ENCODE measurements at places on chromosomes 1 and 21.

DNA sequence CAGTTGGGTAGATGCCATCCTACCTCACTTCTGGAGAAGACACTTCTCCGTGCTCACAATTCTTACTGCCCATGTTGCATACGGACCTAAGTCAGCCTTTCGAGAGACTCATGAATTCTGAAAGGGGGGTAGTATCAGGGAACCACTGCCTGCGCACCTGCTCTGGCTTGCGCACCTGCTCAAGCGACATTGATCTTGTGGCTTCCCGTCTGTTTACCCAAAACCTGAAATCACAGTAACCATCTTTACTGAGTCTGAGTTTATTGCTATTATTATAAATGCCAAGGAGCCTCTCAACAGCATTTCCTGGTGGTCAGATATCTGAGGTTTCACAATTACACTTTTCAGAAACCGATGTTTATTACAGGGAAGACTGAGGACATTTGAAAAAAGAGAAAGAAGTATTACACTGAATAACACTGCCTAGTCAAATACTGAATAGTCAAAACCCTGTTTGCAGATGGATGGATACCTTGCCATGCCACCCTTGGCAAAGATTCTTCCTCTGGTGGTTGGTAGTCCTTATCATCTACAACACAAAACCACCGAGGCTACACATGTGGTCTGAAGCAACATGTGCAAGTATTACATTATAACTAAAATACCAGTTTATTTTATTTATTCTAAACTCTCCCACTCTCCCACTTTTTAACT lies 208.7 kb downstream of the SIPA1L2 start:
- DNase-seq: no peak

GRCh38 chr1:61083013-61083806 lies 849 bp downstream of the NFIA start:
- peak; percentile 86 for DNase-seq

DNA sequence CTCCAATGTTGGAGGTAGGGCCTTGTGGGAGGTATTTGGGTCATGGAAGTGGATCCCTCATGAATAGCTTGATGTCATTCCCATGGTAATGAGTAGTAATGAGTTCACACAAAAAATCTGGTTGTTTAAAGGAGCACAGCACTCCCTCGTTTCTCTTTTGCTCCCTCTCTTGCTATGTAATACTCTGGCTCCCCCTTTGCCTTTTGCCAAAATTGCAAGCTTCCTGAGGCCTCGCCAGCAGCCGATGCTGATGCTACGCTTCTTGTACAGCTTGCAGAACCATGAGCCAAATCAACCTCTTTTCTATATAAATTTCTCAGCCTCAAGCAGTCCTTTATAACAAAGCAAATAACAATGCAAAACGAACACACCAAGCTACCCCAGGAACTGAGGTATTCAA lies 80.9 kb downstream of the LHX9 start:
- DNase-seq: no peak

DNA sequence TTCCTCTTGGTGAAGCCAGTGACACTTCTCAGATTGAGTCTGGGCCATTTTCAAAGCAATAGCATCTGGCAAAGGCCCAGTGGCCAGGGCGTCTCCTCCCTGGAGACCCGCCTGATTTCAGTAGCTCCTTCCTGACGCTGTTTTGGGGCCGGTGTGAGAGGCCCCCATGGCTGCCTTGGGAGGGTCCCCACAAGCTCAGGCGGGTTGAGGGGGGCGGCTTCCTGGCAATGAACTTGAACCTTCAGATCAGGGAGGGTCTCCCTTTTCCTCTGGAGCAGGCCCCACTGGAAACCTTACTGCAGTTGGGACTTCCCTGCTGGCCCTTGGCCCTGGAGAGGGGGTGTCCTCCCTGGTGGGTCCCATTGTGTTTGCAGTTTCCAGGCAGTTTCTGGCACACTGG lies 121.2 kb downstream of the CRYAA start:
- DNase-seq: no peak

DNA sequence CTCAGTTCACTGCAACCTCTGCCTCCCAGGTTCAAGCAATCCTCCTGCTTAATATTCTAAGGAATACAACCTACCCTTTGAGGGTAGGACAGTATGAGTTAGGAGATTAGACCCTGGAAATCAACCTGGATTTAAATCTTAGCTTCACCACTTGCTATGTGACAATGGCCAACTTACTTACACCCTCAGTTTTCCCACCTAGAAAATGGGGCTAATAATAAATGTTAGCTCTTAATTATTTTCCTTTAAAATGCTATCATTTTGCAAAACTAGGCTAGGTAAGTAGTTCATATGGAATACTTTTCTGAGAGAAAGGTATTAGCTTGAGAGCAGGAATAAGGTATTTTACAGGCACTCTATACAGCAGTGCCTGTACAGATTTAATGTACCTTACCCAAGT lies 110.8 kb downstream of the PHTF1 start:
- no peak for DNase-seq

DNA sequence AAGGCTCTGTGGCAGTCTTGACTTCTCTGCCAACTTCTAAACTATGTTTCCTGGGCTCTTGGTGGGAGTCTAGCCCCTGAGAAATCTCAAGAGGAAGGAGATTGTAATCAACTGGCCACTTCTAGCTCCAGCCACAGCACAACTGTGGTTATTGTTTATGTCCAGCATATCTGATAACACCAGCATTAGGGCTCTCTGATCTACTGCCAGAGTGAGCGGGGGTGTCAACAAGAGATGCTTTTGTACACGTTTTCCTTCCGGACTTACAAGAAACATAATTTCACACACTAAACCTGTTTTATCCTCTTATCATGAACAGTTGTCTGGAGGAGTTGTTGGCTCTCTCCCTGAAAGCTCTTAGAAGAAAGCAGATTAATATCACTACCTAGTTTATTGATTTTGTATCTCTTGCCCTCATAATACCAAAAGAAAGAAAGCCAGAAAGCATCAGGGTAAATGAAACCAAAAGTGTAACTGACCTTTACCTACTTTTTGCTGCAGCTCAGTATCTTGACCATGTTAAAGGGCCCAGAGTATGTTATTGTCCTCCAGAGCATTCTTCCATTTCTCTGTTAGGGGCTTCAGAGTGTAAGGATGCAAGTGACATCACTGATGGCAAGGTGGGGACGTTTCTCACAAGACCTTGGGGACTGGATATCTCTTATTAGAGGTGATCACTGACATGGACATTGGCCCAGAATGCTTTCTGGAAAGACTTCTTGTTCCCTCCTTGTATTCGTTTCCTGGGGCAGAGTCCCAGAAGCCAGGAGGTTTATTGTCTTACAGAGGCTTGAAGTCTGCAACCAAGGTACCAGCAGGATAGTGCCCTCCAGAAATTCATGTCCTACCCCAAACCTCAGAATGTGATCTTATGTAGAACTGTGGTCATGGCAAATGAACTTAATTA lies 9.6 kb upstream of the SH2D1B start:
- DNase-seq: no peak

GRCh38 chr1:175713381-175713780 lies 30.0 kb downstream of the TNR start:
- no peak for DNase-seq

GRCh38 chr1:8205771-8206170 lies 112.1 kb upstream of the SLC45A1 start:
- DNase-seq: no peak

- no peak for DNase-seq
Measured at GRCh38 chr1:67359592-67359991, 51.9 kb downstream of the IL12RB2 start.

DNA sequence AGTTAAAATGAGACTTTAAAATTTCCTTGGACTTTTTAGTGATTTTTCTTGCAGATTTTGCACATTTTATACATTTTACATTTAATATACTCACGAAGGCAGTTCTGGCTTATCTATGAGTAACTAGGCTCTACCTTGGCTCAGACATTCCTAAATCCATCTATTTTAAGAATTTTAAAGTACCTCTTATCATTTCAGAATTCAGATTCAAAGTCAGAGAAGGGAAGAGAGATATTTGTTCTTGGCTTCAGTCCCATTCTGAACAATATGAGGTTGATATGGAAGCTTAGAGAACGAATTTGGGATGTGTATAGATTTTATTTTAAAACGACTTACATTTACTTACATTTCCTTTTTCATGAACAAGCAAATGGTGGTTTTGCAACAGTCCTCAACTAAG lies 230.2 kb downstream of the LMO4 start:
- DNase-seq: no peak

DNA sequence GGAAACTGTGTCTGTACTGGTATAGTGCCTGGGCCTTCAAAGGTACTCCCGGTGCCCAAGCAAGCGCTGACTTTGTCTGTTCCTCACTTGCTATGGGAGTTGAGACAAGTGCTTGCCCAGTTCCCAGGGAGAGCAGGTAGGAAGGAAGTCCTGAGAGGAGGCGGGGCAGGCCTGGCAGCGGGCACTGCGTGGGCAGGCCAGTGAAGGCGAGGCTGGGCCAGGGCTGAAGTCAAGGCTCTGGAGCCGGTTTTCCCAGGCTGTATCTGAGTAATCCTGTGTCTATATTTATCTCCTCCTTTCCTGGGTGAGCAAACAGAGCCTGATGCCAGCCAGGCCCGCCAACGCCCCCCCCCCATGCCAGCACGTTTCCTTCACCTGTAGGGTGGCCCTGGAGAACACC lies 15.9 kb upstream of the EDN2 start:
- DNase-seq: no peak

DNA sequence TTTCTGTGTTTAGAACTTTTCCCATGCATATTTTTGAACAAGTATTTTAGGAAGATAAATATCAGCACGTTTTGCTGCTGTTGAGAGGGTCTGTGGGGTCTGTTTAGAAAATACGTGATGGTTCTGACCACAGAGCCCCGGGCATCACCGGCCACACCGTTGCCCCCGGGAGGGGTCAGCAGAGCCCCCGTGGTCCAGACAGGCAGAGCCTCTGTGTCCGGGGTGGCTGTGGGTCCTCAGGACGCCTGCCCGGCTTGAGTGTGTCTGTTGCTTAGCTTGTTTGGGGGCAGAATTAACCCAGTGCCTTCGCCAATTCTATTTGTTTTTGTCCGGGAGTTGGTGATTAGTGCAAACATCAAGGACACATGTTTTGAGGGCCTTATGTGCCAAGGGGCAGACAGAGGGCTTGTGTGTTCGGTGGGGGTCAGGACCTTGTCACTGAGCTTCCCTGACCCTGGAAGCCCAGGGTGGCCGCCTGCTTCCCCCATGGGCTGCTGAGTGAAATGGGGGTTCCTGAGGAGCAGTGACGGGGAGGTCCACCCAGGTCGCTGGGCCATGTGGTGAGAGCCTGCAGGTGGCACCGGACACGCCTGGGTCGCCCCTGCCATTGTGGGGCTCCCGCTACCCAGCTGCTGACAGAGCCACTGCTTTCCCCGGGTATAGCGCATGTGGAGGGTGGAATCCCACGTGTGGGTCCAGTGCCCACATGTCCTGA lies 122.2 kb downstream of the SIK1 start:
- no peak for DNase-seq

DNA sequence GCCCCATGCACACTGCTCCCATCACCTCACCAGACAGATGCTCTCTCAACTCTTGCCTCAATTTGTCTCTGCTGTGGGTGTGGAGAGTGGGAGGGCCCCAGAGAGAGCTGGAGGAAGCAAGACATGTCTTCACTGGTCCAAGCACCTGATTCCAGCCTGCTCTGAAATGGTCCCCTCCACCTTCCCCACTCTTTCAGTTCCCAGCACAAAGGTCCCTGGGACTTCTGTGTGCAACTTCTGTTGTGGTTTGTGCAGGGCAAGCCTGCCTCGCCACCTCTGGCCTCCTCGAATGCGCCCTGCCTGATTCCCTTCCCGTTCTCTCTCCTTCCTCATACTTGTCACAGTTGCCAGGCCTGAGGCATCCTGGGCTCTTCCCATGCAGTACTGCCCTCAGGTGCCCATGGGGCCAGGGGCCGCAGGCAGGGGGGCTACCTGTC lies 119.3 kb downstream of the SYT2 start:
- no peak for DNase-seq

Data from right kidney (tissue), 9 donors.